Heart left ventricle (tissue), 16 donors: ENCODE measurements at places on chromosomes 5 and 9.

DNA sequence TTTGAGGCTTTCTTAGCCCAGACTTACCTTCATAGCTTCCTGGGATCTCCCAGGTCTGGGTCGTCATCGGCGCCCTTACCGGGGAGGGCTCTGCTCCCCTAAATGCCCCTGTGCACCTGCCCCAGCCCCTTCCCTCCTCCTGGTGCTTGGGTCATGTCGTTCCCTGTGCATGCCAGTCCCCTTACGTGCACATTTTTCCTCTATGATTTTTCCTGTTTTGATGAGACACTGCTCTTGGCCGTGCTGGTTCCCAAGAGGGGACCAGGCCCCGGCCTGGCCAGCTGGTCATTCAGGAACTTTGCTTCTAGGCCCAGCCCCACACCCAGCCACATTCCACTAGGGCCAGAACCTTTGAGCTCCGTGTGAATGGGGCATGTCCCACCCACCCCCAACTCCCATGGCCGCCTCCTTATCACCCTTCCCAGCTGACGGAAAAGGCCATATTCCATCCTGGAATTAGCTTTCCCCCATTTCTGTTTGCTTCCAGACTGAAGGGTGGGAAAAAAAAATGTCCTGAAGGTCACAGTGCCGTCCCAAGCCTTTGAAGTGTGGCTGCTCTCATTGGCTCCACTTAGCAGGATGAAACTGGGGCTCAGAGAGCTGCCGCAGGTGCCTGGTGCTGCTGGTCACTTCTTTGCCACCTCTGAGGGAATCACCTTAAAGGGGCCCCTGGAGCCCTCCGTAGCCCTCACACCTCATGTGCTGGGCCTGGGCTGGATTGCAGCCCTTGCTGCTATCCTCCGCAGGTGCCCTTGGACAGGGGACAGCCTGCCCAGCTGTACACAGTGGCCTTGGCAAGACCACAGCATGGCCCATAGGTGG, 25.1 kb downstream of the ERGIC1 start:
- DNase-seq = peak; percentile 89

- DNase-seq = no peak
Observed at GRCh38 chr5:140072812-140073211, 29.7 kb upstream of the NRG2 start.

DNA sequence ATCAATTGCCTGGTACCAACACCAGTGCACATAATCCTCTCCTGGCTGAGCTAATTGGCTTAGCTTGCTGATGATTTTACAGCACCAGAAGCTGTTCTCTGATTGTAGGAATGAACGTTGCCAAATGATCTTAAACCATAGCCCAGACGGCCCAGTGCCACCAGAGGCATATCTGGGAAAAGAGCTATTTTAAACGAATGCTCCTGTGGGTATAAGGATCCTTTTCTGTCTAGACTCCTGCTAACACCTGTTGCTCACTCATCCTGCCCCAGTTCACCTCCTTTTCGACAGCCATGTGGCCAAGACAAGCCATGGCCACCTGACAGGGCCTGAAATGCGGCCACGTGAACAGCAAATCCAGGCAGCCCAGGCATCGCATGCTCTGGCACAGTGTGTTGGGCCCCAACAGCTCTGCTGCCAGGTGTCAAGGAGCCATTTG, 289.9 kb upstream of the SLC30A5 start:
- no peak for DNase-seq

GRCh38 chr5:111636736-111637135, 120.3 kb downstream of the NREP start:
- DNase-seq = no peak

- DNase-seq = no peak
Observed at GRCh38 chr5:94228791-94229190, 389.6 kb downstream of the KIAA0825 start.

- DNase-seq = no peak
Observed at GRCh38 chr5:132807163-132807838, 5.8 kb upstream of the SOWAHA start.

- peak; percentile 20 for DNase-seq
Observed at GRCh38 chr9:94734054-94734754, 7.7 kb downstream of the AOPEP start.

DNA sequence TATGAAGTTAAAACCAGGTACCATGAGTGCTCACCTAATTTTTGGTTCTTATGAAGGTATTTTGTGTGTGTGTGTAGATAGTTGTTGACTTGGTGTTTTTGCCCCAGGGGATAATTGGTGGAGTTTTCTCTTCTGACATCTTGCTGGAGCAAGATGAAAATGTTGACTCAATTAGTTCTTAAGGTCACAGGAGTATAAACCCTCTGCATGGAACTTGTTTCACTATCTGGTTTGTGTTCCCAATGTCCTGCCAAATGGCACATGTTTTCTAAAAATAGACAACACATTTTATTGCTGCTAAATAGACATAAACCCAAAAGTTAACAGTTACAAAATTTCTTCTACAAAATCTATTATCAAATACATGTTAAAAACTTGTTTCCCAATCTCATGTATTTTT, 180.9 kb downstream of the FAM170A start:
- no peak for DNase-seq

DNA sequence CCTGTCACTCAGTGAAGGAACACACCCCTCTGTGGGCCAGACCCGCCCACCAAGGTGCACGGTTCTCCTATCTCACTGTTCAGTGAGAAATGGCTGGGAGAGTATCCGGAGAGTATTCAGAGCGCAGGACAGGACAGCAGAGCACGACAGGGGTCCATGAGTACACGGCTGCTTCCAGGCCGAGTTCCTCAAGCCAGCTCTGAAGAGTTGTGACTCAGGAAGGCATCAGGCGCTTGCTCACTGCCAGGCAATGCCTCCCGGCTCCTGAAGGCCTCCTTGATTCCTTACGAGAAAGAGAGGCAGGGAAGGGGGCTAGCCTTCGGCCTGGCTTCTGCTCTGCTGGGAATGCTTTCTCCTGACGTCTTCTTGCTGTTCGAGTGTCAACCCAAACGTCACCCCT, 132.1 kb upstream of the PPP1R26 start:
- peak; percentile 27 for DNase-seq

DNA sequence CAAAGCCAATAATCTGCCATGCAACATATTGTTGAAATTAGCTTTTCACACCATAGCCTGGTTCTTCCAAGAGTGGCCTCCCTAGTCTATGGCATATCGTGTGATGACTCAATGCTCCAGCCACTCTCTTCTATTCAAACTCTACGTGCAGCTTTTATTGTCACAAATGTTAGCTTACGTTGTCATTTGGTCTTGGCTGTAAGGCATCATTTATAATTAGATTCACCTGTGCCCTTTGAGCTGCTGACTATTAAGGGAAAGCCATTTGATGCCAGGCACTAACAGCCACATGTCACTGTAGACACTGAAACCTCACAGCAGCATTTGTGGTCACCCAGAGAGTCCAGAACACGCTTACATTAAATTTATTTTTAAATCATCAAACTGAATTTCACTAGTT, 66.8 kb downstream of the APBA1 start:
- no peak for DNase-seq

GRCh38 chr5:181045316-181045715, 5.2 kb downstream of the BTNL9 start:
- DNase-seq = no peak

DNA sequence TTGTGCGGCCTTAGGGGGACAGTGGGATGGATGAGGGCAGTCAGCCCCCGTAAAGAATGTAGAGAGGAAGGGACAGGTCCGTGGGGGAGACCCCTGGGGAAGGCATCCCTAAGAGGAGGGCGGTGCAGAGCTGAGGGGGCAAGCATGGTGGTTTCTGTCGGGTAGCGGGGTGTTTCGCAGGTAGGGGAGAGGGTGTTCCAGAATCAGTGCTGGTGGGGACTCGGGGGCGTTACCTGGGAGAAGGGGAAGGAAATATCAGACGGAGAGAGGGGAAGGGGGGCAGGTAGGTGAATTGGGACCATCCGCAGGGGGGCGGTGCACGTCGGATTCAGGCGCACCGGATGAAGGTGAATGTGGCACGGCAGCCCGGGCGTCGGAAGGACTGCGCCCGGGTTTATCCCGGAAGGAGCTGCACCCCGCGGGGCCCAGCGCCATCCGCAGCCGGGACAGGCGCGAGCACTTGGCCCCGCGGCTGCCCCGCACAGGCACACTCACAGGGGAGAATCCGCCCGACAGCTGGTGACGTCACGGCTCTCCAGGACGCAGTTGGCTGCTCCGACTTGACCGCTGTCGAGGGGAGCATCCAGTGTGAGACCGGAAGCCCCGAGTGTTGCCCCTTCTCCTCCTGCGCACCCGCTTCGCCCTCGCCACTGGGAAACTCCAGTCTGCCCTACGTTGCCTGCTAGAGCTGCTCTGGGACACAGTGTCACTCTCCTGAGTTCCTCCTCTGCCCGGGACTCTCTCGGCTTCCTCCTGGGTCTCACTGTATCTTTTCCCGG, 1.3 kb downstream of the CD72 start:
- peak; percentile 87 for DNase-seq

- DNase-seq = no peak
Observed at GRCh38 chr5:33073881-33074327, 362.8 kb downstream of the NPR3 start.

DNA sequence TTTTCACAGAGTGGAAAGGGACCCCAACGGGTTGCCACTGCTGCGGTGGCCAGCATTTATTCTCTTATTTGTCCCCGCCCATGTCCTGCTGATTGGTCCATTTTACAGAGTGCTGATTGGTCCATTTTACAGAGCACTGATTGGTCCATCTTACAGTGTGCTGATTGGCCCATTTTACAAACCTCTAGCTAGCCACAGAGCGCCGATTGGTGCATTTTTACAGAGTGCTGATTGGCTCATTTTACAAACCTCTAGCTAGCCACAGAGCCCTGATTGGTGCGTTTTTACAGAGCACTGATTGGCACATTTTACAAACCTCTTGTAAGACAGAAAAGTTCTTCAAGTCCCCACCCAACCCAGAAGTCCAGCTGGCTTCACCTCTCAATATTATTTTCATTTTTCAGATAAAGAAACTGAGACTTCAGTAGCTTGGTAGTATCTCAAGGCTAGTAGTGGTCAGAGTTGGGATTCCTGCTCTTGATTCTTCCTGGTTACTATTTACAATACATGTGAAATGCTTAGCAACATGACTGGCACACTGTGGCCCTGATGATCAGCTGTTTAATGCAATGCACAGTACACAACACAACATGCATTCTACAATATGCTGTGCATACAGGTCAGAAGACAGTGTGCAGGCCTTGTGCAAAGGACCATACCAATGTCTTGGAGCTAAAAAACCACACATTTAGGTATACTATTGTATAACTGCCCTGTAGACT, 63.6 kb upstream of the BOD1 start:
- no peak for DNase-seq

DNA sequence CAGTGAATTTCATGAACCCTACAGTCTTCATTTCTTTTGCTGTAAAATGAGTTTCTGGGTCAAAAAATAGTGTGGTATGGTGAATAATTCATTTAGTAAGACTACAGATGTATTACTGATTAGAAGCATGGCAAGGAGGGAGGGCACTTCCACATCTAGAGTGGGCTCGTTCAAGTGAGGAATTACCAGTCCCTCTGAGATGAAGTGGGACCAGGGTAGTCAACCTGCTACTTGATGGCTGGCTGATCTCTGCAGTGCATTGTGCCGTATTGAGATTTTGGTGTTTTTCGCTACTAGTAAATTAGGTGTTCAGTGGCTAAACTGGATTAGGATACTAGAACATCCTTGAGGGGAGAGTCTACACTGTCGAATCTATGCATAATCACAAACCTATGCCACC, 10.8 kb downstream of the CDC37L1 start:
- DNase-seq = no peak

- DNase-seq = no peak
Observed at GRCh38 chr5:122775550-122776542, 966 bp downstream of the SNX2 start.

DNA sequence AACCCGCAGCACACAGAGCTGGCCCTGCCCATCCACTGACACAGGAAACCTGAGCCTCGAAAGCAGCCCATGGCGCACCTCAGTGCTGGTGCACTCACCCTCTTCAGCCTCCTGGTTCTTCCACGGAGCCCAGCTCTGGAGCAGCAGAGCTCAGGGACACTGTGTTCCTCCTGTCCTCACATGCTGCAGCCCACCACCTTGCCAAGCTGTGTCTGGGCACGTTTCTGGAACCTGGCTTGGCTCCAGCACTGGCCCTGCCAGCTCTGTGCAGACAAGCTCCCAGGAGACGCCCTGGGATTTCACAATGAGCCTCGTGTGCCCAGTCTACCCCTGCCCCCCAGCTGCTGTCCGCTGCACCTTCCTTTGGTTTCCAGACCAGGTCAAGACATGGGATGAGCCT, 119.5 kb downstream of the SYK start:
- DNase-seq = peak; percentile 93

DNA sequence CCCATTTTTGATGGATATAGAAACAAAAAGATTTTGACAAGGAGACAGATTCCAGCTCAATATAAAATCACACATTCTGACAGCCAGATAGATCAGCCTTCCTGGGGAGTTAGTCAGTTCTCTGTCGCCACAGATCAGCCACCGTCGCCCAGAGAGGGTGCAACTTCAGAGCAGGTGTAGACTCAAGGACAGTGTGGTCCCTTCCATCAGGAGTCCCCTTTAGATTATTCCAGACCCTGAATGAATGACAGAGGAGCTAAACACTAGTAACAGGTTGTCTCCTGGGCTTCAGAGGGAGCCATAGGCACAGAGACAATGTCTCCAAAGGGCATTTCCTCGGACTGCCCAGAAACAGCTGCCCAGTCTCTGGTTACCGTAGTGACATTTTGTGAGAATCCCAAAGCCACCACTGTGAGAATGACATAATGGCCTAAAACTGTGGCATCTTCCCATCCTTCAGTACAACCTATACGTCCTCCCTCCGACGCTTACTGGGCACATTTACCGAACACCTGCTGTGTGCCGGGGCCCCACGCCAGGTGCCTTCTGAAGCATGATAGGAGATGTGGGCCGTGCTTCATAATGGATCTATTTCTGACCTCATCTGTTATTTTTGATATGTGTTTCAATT, 47.4 kb upstream of the SLC2A8 start:
- DNase-seq = no peak
